ENCODE measurements at places on chromosomes 2 and 18.
A peak's percentile ranks its signal among the peaks of the same experiment; 100 is the strongest.

GRCh38 chr2:240595381-240596079 lies 9.0 kb downstream of the CAPN10 start:
- peaks cover 33% of the 10 kb centered on the region for H3K36me3 ChIP-seq
- no peak overlapping the region for H3K4me3 ChIP-seq
- H3K27me3 ChIP-seq: no peaks in the 10 kb centered on the region
- H3K27ac ChIP-seq: no peak overlapping the region
- peak; percentile 63 for DNase-seq

GRCh38 chr18:32576296-32576916 lies 105.7 kb upstream of the GAREM1 start:
- no peak overlapping the region for H3K27ac ChIP-seq
- H3K4me1 ChIP-seq: no peaks in the 10 kb centered on the region
- no peaks in the 10 kb centered on the region for H3K27me3 ChIP-seq
- no peak for DNase-seq
- no peaks in the 10 kb centered on the region for H3K36me3 ChIP-seq

GRCh38 chr2:191696001-191696400 lies 18.1 kb downstream of the NABP1 start:
- no peak for DNase-seq
- H3K36me3 ChIP-seq: no peaks in the 10 kb centered on the region
- H3K27me3 ChIP-seq: no peaks in the 10 kb centered on the region
- peaks cover 20% of the 10 kb centered on the region for H3K4me1 ChIP-seq
- H3K27ac ChIP-seq: no peak overlapping the region

DNA sequence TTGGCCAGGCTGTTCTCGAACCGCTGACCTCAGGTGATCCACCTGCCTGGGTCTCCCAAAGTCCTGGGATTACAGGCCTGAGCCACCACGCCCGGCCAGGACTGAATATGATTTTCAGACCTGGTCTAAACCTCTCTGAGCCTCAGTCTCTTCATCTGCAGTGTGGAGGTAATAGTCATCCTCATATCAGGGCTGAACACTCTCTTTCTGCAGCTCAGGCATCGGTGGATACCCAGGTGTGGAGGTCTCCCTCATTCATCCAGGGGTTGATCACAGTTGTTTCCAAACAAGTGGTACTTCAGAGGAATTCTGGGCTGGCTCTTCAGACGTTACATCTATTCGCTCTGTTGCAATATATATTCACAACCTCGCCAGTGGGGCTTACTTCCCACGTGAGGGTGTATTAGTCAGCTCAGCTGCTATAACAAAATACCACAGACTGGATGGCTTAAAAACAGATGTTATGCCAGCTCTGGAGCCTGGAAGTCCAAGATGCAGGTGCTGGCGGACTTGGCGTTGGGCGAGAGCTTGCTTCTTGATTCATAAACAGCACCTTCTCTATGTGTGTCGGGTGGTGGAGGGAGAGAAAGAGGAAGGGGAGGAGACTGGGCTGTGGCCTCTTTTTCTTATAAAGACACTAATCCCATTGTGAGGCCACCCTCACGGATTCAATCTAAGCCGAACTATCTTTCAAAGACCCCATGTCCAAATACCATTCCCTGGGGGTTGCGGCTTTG lies 2.9 kb upstream of the MBP start:
- no peak overlapping the region for H3K27ac ChIP-seq
- no peak for DNase-seq
- no peak overlapping the region for H3K4me3 ChIP-seq
- H3K36me3 ChIP-seq: no peaks in the 10 kb centered on the region
- H3K27me3 ChIP-seq: no peaks in the 10 kb centered on the region

- no peak overlapping the region for H3K4me3 ChIP-seq
- H3K27ac ChIP-seq: no peak overlapping the region
- DNase-seq: no peak
- H3K4me1 ChIP-seq: peaks cover 14% of the 10 kb centered on the region
These were observed 10.8 kb downstream of the AGFG1 start for GRCh38 chr2:227482638-227483340.

DNA sequence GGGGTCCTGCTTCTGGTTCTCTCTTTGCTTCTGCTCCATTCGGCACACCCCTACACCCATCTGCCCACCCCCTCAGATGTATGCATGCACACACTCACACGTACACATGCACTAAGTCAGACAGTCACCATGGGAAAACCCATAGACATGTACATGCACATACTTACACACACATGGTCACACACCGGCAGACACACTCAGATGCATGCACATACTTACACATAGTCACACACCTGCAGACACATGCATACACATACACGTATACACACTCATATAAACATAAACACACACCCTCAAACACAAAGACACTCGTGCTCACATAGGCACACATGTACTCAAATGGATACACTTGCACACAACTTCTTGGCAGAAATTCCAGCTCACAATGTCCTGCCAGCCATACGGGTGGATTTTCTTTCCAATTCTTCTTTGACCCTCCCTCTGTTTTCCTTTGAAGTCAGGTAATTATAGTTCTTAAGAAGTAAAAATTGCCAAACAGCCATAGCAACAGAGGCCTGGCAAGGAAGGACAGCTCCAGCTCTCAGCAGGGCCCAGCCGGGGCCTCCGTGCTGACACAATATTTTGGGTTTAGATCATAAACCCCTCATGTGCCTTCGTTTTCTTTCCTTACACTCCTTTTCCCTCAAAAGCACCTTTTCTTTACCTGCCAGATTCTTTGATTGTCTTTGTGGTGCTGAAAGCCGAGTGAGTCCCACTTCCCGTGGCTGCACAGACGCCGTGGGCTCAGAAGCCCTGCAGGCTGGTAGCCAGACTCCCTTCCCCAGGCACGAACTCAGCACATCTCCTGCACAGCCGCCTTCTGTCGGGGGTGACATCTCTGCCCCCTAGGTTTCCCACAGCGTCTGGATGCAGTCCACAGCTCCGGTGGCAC lies 195.7 kb downstream of the ARL4C start:
- H3K4me1 ChIP-seq: no peaks in the 10 kb centered on the region
- DNase-seq: no peak
- no peak overlapping the region for H3K27ac ChIP-seq
- no peaks in the 10 kb centered on the region for H3K36me3 ChIP-seq

DNA sequence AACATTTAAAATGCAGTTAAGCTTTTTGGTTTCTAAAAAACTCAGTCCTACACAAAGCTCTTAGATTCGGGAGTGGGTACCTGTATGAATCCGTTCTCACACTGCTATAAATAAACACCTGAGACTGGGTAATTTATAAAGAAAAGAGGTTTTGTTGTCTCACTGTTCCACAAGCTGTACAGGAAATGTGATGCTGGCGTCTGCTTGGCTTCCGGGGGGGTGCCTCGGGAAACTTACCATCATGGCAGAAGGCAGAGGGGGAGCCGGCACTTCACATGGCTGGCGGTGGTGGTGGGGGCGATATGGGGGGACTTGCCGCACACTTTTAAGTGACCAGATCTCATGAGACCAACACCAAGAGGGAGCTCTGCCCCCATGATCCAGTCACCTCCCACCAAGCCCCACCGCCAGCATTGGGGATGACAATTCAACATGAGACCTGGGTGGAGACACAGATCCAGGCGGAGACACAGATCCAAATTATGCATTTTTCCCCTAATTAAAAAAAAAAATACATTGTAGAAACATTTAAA lies 222.5 kb downstream of the GBX2 start:
- no peaks in the 10 kb centered on the region for H3K4me1 ChIP-seq
- no peak overlapping the region for H3K27ac ChIP-seq
- no peak for DNase-seq
- no peaks in the 10 kb centered on the region for H3K27me3 ChIP-seq
- H3K36me3 ChIP-seq: no peaks in the 10 kb centered on the region

DNA sequence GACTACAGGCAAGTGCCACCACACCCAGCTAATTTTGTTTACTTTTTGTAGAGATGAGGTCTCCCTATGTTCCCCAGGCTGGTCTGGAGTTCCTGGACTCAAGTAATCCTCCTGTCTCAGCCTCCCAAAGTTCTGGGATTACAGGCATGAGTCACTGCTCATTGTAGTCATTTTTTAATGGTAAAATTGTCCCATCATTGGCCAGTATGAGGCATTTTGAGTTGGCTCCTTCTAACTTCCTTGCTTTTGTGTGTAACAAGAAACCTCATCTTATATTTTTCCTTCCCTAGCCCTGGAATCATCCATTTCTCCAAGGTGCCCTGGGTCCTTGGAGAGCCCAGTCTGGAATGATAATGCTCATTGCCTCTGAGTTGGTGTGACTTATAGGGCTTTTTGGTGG lies 148.5 kb downstream of the INHBB start:
- no peak for DNase-seq
- H3K27me3 ChIP-seq: no peaks in the 10 kb centered on the region
- H3K36me3 ChIP-seq: no peaks in the 10 kb centered on the region
- no peaks in the 10 kb centered on the region for H3K4me1 ChIP-seq
